ENCODE measurements at places on chromosomes 4 and X. TPM values are rescaled to one million over a fixed set of nuclear protein-coding genes. Genes with fewer than 3 reads are reported as not detected.
A peak's percentile ranks its signal among the peaks of the same experiment; 100 is the strongest.

The TMEM154 gene
- 0.63 TPM for total RNA-seq

The TKTL1 gene
- 268 TPM for total RNA-seq

The NAAA gene
- total RNA-seq, result 15.2 TPM

The SMR3B gene
- total RNA-seq, result 4.8 TPM

The RASL11B gene
- 16.7 TPM for total RNA-seq

The ENPP6 gene
- total RNA-seq, result 2.0 TPM

The ACE2 gene
- total RNA-seq, result 119 TPM

The TMEM31 gene
- 110 TPM for total RNA-seq

The GABRB1 gene
- 0.50 TPM for total RNA-seq

The SCD5 gene
- 161 TPM for total RNA-seq

DNA sequence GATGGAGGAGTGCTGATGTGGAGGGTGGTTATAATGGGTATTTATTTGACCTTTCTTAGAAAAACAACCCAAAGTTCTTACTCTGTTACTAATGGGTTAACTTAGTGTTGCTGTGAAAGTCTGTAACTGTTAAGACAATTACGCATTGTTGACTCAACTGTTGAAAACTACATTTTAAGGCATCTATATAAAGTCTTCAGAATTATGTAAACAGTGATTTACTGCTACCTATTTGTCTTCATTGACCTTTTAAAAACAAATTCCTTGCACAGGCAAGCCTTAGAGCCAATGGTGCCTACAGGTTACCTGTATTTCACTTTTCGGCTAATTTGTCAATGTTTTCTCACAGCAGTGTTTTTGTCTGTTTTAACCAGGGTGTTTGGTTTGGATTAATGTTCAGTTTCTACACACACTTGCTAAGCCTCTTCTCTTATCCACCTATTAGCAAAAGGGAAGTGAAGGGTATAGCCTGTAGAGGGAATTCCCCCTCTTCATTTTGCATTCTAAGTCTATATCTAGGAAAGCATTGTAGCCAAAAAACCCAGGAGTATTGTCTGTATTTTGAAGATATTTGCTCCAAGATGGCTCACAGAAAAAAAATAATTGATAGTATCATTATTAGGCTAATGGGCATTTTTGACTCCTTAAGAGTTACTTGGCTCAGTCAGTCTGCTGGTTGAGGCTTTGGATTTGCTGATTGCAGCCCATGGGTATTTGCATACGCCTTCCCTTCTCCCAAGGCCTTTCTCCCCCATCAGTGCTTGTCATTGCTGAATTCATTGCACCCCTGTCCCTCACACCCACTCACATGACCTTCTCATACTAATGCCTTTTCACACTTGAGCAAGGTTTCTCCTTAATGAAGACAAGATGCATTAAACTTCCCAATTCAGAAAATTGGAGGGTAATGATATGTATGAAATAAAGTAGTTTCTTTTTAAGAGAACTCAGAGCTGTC, 30.5 kb downstream of the AFF1 start:
- DNase-seq, result no peak

DNA sequence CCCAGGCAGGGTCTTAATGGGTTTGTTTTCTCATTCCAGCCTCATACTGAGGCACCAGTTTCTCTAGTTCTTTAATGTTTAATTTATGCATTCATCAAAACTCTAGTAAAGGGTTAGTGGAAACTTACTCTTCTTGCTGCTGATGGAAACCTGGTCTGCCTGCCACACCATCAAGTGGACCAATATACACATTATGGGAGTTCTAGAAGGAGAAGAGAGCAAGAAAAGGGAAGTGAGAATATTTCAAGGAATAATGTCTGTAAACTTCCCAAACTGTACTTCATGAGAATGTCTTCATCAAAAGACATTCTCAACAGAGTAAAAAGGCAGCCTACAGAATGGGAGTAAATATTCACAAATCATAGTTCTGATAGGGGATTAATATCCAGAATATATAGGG, 20.9 kb upstream of the DHX15 start:
- no peak for DNase-seq

GRCh38 chr4:46549125-46549524, 159.2 kb upstream of the GABRA2 start:
- no peak for DNase-seq

- peak; percentile 60 for DNase-seq
Observed at GRCh38 chr4:180058691-180059215, 2184.4 kb upstream of the TENM3 start.

DNA sequence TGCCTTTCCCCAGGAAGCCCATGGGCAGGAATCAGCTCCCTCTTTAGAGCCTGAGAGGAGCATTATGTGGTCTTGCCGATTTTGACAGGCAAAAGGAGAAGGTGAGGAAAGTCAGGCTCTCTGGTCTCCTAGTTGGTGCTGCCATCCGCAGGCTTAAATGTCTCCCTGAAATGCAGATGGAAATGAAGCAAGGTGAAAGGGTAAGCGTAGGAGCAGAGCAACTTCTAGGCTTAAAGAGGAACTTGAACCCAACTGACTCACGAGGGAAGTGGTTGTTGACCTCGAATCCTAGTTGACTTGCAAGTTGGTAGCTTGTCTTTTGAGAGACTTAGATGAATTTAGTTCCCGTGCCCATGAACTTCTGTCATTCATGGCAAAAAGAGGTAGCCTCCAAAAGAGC, 205.9 kb downstream of the PTTG2 start:
- DNase-seq, result no peak

DNA sequence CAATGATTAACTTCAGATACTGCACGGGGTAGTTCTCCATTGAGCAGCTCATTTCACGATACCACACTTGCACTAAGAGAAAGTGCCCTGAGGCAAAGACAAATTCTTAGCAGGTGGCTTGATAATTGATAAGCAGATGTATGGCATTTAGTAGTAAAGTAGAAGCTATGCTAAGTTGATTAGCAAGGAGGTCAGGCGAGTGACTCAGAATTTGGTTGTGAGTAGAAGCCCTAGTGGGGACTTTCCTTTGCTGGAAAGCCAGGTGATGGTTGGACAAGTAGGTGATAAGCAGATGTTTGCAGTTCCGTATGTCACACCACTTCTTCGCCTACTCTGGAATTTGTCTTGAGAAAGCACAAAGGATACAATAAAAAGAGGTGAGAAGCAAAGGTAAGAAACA, 58.7 kb downstream of the TLL1 start:
- no peak for DNase-seq

DNA sequence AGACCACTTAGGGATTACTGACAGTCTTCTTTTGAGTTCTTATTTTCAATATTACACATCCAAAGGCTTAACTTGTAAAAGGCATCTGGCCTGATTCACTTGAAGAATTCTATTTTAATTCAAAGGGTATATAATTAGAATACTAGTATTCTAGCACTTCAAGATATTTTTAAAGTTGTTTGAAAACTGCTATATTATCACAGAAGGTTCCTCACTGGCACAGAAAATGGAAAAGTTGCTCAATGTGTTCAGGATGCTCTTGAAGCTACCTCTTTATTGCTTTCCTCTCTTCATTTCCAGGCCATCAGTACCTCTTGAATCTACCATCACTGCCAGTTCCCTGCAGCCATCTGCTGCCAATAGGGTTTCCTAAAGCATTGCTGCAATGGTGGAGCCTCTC, 271.4 kb downstream of the KCNIP4 start:
- no peak for DNase-seq

GRCh38 chr4:7978907-7979651, 39.4 kb upstream of the AFAP1 start:
- DNase-seq, result no peak

DNA sequence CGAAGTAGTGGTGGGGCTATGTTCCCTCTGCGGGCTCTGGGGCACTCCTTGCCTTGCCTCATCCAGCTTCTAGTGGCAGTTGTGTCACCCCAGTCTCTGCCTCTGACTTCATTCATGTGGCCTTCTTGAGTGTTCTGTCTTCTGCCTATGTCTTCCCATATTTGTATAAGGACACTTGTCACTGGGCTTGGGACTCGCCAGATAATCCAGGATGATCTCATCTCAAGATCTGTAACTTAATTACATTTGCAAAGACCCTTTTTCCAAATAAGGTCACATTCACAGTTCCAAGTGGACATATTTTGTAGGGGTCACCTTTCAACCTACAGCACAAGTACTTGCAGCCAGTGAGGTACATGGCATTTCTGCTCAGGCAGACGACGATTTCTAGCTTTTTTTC, 30.3 kb upstream of the CLDN24 start:
- no peak for DNase-seq

DNA sequence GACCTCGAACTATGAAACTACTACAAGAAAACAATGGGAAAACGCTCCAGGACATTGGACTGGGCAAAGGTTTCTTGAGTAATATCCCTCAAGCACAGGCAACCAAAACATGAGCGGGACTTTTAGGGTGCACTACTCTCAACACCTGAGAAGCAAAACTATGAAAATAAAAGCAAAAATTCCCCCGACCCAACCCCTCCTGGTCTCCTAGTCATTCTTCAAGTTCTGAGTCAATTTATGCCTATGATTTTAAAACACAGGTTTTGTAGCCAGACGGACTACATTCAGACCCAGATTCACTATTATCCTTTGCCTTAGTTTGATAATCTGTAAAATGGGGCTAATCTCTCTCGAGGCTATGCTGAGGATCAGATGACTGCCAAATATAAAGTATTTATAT, 97.0 kb downstream of the SOWAHB start:
- DNase-seq, result no peak

DNA sequence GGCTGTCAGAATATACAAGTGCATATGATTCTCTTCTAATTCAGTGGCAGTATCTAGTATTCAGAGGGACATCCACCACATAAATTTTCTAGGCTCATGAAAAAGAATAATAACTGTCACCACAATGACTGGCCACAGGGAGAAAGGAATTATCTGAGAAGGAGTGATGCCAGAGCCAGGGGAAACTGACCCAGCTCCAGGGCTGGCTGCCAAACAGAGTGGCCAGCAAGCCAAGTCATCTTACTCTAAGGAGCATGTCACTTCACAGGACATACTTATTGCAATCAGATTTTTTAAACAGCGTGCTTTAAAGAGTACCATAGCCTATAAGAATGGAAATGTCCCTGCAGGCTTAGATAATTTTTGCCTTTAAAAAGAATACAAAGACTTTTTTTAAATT, 5.8 kb upstream of the SEPTIN11 start:
- no peak for DNase-seq

GRCh38 chrX:10393899-10394298, 226.5 kb downstream of the MID1 start:
- DNase-seq, result no peak

GRCh38 chr4:8362483-8362882, 78.0 kb downstream of the ACOX3 start:
- DNase-seq, result no peak

DNA sequence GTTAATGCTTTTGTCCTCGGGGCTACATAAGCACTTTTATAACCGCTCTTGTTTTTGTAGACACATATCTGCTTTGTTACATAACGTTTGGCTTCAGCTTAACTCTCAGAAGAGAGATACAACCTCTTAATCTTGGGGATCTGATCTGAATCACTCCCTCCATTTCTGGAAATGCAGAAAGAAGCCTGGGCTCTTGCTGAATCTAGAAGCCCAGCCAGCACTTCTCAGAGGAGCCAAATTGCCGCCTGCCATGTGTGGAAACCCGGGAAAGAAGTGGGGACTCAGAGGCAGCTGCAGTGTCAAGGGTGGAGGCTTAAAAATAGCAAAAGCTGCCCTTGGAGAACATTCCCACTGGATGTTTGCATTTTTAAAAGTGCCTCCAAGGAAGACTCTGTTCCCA, 69.3 kb upstream of the LDB2 start:
- peak; percentile 62 for DNase-seq

- peak; percentile 19 for DNase-seq
Observed at GRCh38 chrX:136055651-136056221, 70.5 kb downstream of the SLC9A6 start.

- no peak for DNase-seq
Observed at GRCh38 chrX:77771601-77772000, 14.4 kb downstream of the ATRX start.

DNA sequence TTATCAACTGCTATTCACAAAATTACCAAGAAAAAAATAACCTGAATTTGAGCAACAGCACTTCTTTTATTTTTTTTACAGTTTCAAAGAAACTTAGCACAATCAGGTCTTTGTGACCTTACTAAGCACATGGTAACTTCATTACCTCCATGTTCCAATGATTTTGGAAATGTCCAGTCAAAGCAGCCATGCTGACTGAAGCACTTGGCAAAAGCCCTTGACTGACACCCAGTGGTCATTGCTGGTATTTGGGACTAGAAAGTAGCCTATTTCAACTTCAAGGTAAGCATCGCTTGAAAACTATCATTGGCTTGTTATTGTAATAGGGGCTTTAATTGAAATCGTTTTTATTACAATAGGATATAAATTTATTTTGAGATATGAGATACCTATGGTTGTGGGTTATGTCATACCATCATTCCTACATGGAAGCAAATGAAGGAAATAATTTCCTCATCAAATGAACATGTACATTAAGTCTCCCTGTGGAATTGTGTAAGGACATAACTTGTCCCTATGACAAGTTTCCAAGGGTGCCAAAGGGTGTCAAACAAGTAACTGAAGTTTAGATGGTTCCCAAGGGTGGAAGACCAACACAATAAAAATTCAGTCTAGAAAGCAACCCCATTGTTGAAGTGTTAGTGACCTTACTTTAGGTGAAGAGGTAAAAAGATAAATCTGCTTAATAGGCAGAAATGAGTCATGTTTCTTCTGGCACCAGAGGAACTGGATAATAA, 15.2 kb upstream of the ANXA10 start:
- DNase-seq, result peak; percentile 84

GRCh38 chrX:95945528-95945927, 739.1 kb upstream of the DIAPH2 start:
- DNase-seq, result no peak

GRCh38 chrX:56785442-56785841, 56.4 kb downstream of the NBDY start:
- DNase-seq, result no peak

DNA sequence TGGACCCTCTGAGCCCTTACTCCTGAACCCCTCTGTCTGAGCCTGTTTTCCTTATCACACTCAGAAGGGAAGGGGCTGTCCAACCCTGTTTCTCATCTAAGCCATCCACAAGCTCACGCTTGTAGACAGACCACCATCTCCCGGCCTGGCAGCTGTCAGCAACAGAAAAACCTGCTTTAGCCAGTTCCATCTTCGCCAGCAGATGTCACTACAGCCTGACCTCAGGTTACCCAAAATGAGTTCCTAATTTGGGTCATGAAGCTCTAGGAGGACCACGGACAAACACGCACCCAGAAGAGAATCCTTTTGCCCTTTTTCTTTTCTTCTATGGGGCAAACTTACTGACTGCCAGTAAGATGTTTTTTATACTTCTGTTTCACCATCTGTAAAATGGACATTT, 445.4 kb downstream of the BCOR start:
- no peak for DNase-seq
